ENCODE measurements at places on chromosomes 4 and X.

- no peak for DNase-seq
These were observed 2.0 kb downstream of the ANTXR2 start for GRCh38 chr4:80070880-80071603.

GRCh38 chrX:87489071-87489470, 28.5 kb upstream of the KLHL4 start:
- no peak for DNase-seq

DNA sequence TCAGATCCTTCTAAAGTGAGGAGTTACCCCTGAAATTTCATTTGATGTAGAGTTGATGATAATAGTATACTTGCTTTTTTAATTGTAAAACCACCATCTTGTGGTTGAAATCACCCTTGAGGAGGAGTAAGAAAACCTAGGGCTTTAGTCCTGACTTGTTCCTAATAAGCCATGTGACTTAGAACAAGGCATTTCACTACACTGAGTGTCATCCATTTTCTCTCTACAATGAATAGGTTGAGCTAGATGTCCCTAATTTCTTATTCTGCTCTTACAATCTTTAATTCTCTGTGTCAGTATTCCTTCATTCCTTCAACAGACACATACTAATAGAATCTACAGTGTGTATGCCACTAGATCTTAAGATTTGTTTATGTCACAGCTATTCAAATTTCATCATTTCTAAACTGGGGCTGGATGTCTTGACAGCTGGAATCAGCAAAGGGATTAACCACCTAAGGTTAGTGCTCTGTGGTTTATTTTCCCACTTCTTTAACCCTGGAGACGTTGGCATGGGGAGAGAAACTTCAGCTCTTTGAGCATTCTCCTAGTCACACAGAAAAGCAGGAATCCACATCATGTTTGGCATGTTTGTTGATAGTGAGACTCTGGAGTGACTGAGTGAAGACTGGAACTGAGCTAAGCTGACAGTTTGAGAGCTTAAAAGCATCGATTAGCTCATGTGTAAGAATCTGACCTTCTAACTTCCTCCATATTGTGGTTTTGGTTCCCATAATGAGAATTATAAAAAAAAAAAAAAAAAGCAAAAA, 246.3 kb downstream of the NDST4 start:
- no peak for DNase-seq

- DNase-seq: no peak
These were observed 77.5 kb downstream of the UCHL1 start for GRCh38 chr4:41334182-41334581.

GRCh38 chrX:18924507-18925088, 59.3 kb downstream of the PHKA2 start:
- DNase-seq: no peak

- DNase-seq: no peak
These were observed 5.4 kb downstream of the TBC1D1 start for GRCh38 chr4:37896206-37896860.

GRCh38 chr4:29052266-29052665, 1667.9 kb upstream of the PCDH7 start:
- no peak for DNase-seq

DNA sequence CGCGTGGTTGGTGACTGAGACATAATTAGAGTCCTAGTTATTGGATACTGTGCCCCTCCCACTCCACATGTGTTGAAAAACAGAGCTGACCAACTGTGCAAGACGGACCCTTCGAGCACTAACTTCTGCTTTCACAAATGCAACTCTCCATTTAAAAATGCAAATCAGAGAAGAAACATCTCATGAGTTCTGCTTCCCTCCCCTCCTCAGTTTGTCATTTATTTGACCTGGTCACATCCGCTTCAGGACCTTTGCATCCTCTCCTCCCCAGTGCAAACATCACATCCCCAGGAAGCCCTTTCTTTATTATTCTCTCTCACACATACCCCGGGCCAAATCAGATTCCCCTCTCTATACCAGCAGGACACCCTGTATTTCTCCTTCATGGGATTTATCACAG, 38.1 kb upstream of the NOCT start:
- DNase-seq: no peak

GRCh38 chrX:53242310-53242709, 17.3 kb upstream of the KDM5C start:
- DNase-seq: no peak
